ENCODE measurements at places on chromosomes 5 and 9.

DNA sequence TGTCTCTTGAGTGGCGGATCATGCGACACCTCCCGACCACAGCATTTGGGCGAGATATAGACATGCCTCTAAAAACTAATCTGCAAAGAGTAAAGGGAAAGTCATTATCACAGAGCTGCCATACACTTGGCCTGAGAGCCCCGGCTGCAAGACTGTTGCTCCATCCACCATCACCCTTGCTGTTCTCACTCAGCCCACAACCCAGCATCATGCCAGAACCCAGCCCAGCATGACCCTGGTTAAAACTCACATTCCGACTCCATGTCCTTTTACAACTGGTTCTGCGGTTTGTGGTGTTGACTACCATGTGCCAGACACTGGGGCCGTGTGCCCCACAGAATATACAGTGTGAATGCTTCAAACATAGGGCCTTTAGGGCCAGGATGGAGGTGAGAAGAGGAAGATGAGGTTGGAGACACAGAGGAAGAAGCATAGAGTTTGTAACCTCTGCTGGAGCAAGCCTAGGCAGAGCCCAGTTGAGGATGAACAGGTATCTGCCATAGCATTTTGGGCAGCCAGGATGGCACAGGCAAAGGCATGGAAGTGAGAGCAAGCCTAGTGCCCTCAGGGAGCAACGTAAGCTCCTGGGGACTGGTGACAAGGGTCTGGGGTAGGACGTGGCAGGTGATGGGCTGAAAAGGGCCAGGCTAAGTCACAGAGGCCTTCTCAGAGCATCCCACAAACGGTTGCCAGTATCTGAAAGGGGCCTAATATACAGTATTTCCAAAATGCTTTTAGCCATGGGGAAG, 37.5 kb upstream of the SMU1 start:
- DNase-seq: no peak

GRCh38 chr5:10946050-10946449, 185.0 kb upstream of the DAP start:
- no peak for DNase-seq

- no peak for DNase-seq
Observed at GRCh38 chr9:79572608-79573411, 1.0 kb downstream of the TLE4 start.

DNA sequence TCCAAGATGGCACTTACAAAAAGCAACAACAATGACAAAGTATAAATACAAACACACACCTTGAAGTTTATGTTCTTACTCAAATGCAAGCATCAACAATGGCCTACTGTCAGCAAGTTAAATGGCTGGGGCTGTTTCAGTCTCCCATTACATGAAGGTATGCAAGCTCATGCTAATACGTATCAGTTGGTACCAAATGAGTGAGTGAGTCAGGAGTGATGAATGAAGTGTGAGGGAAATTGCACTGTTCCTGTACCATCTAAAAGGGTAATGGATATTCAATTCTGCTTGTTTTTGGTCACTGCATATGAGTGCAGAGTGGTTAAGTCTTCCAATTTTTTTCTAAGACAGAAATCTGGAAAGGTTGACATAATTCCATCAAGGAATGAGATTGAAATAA, 964.9 kb downstream of the MAT2B start:
- no peak for DNase-seq

DNA sequence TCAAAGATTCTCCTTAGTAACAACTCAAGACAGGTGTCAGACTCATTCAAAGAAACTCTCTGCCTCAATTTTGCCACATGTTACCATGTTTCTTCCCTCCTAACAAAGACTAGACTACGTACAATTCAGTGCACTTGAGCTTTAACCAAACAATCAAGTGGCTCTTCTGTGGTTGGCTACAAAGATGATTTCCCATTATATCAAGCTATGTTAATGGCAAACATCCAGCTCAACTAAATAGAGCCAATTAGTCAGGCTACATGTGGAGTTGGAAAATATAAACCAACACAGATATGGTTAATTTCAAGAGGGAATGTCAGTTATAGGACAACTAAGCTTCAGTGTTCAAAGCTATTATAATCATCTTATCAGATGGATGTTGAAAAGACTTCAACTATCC, 29.2 kb upstream of the ADRA1B start:
- no peak for DNase-seq

- no peak for DNase-seq
Observed at GRCh38 chr9:34185778-34186551, 7.1 kb downstream of the UBAP1 start.

DNA sequence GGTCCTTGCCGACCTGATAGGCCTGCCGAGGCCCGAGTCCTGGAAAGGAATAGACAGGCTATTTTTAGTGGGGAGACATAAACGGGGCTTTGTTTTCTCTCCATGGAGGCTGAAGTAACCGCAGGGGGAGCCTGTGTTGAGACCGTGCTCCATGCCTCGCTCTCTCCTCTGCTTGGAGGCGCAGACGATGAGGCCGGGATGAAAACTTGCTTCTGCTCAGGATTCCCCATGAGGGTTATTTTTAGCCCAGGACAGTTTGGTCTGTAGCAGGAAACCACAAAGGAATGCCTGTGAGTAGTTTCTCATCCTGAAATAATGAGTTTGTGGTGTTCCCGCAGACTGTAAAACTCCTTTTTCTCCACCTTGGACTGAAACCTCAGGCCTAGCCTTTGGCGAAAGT, 81.9 kb upstream of the RARS1 start:
- no peak for DNase-seq

GRCh38 chr5:65769539-65769938, 47.5 kb downstream of the NLN start:
- no peak for DNase-seq

- no peak for DNase-seq
Observed at GRCh38 chr5:164038128-164038783, 532.8 kb downstream of the MAT2B start.

DNA sequence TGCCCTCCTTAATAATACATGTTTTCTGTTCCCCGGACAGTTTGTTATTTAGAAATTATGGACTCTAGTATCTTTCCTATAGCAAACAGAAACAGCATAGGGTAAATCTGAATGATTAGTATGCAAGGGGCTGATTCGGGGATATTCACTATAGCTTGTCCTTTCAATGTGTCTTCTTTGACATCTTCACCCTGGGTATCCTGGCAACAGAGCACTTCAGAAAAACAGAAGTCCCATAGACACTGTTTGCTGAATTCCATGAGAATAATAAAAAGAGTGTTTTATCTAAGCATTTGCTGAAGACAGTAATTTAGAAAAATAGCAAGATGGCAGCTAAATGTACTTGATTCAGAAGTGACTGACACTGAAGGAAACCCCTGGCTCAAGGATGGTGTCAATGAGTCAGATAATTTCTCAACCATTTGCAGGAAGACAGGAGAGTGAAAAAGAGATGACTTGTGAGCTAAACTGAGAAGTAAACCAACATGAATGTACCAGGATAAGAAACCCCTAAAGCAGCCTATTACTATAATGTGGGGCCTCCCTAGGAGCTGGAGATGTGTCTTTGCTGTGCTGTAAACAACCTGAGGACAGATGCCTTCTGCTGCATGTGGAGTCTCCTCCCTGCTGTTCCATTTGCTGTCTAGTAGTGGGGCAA, 246.2 kb downstream of the MAN2A1 start:
- DNase-seq: no peak

Data from NCI-H1436 treated with DMSO at 0.1 percent for 48 hours (cell line).